ENCODE measurements at places on chromosomes 4 and X. TPM values are rescaled to one million over a fixed set of nuclear protein-coding genes. Genes with fewer than 3 reads are reported as not detected.

- DNase-seq: no peak
Observed at GRCh38 chrX:27583976-27584375, 6.2 kb upstream of the DCAF8L2 start.

- DNase-seq: no peak
Observed at GRCh38 chr4:74631338-74631737, 163.0 kb downstream of the BTC start.

DNA sequence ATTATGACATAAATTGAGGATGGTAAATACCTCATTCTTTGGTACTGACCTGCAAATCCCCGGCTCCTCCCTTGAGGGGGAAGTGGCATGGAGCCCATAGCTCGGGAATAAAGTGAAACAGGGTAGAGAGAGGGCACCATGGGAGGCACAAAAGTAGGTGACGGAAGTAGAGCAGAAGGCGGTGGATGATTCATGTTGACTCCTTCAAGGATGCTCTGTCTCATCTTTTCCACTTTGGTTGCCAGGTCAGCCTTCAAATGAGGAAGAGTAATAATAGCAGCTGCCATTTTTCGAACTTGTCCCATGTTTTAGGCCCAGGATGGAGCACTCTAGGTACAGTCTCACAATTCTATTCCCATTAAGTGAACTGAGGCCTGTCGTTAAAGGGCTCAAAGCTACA, 41.4 kb upstream of the PHF8 start:
- DNase-seq: no peak

- DNase-seq: no peak
Observed at GRCh38 chrX:102840871-102841705, 96.0 kb upstream of the RAB40AL start.

GRCh38 chr4:25069014-25069413, 38.3 kb upstream of the LGI2 start:
- DNase-seq: no peak

ZCCHC18 gene
- 0.49 TPM for total RNA-seq

All from activated T-cell treated with anti-CD3 and anti-CD28 coated beads, Interleukin-2, amount 50 U/mL, for 4 hours (primary cell).